Adrenal gland (tissue), 19 donors: ENCODE measurements at places on chromosomes 7 and 10. TPM values are rescaled to one million over a fixed set of nuclear protein-coding genes. Genes with fewer than 3 reads are reported as not detected.

The LAMB1 gene
- 164 TPM for polyA plus RNA-seq

The MTURN gene
- polyA plus RNA-seq: 6.6 TPM

The AOC1 gene
- 0.10 TPM for polyA plus RNA-seq

The GBF1 gene
- 16.4 TPM for polyA plus RNA-seq

The SFR1 gene
- polyA plus RNA-seq: 9.6 TPM

The IL15RA gene
- polyA plus RNA-seq: 6.8 TPM

The ARHGEF5 gene
- 1.0 TPM for polyA plus RNA-seq

The CYP3A5 gene
- 80.0 TPM for polyA plus RNA-seq

The CTTNBP2 gene
- 2.7 TPM for polyA plus RNA-seq

The ADIRF gene
- polyA plus RNA-seq: 6.6 TPM

The GNGT1 gene
- not detected for polyA plus RNA-seq

The RGR gene
- not detected for polyA plus RNA-seq

The PILRA gene
- polyA plus RNA-seq: 17.3 TPM

The LRRN3 gene
- polyA plus RNA-seq: 21.2 TPM

The TCAF2 gene
- 1.1 TPM for polyA plus RNA-seq

The RAMP3 gene
- 57.7 TPM for polyA plus RNA-seq

The COL17A1 gene
- 2.2 TPM for polyA plus RNA-seq

The HMX2 gene
- not detected for polyA plus RNA-seq

The ZNF736 gene
- polyA plus RNA-seq: 4.1 TPM

The PRSS2 gene
- polyA plus RNA-seq: 4.4 TPM

The ASZ1 gene
- not detected for polyA plus RNA-seq

The C10orf67 gene
- 0.03 TPM for polyA plus RNA-seq

The ADAM22 gene
- 2.3 TPM for polyA plus RNA-seq

The SYT15B gene
- not detected for polyA plus RNA-seq

The MEOX2 gene
- polyA plus RNA-seq: 3.0 TPM

The BLOC1S2 gene
- polyA plus RNA-seq: 31.5 TPM

The FAM25C gene
- polyA plus RNA-seq: not detected

The PILRB gene
- polyA plus RNA-seq: 403 TPM

The NFE2L3 gene
- polyA plus RNA-seq: 0.77 TPM

The PTF1A gene
- not detected for polyA plus RNA-seq

The TLX1 gene
- polyA plus RNA-seq: not detected

The SPDYE9 gene
- polyA plus RNA-seq: not detected

The GATA3 gene
- polyA plus RNA-seq: 4.0 TPM

The GIMAP4 gene
- polyA plus RNA-seq: 19.6 TPM

The CRPPA gene
- polyA plus RNA-seq: 0.57 TPM

The C7orf57 gene
- not detected for polyA plus RNA-seq

The IQUB gene
- polyA plus RNA-seq: 0.64 TPM

The HTR5A gene
- polyA plus RNA-seq: not detected

The AKR1B15 gene
- 0.03 TPM for polyA plus RNA-seq

The HOXA3 gene
- 1.0 TPM for polyA plus RNA-seq

The PVRIG gene
- polyA plus RNA-seq: 0.34 TPM

The PKD2L1 gene
- polyA plus RNA-seq: not detected

The HDAC9 gene
- 8.1 TPM for polyA plus RNA-seq

The GPR158 gene
- polyA plus RNA-seq: 0.64 TPM

The ERV3-1 gene
- polyA plus RNA-seq: 67.7 TPM

The KCND2 gene
- 0.24 TPM for polyA plus RNA-seq

The NME8 gene
- polyA plus RNA-seq: not detected

The PCGF5 gene
- 145 TPM for polyA plus RNA-seq

The MASTL gene
- 3.7 TPM for polyA plus RNA-seq

The NANOS1 gene
- polyA plus RNA-seq: 31.7 TPM

The CNPY1 gene
- not detected for polyA plus RNA-seq
